Hematopoietic multipotent progenitor cell treated with erythropoietin and hydrocortisone succinate and interleukin-3 and kit ligand, for 15 days (in vitro differentiated cells): ENCODE measurements at places on chromosomes 1 and 21.

GRCh38 chr1:230204842-230205241 is 137.8 kb downstream of the GALNT2 start:
- DNase-seq, result no peak

DNA sequence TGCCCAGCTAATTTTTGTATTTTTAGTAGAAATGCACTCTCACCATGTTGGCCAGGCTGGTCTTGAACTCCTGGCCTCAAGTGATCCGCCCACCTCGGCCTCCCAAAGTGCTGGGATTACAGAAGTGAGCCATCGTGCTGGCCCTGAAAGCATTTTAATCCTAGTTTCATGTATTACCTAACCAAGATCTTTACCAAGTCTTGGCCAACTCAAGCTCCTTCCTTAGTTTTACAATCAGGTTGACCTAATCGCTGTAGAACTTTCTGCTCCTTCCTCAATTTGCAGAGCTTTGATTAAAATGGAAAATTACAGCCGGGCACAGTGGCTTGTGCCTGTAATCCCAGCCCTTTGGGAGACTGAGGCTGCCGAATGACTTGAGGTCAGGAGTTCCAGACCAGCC is 3.2 kb upstream of the TMEM63A start:
- DNase-seq, result no peak

DNA sequence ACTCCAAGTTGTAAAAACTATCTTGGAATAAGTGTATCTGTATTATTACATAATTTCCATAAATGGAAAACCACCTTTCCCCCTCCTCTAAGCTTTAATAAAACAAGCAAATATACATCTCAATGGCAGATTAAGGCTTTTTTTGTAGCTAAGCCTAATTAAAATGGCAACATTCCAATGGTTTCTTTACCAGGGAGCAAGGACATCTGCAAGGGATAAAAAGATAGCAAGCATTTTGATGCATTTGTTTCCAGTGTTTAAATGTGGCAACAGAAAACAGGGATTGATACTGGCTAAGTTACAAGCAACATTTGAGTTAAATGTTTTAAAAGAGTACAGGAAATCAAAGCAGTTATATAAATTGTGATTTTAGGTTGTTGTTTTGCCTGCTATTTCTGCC is 1012.7 kb downstream of the ADGRL2 start:
- no peak for DNase-seq

GRCh38 chr1:26364956-26365355 is 7.6 kb downstream of the ZNF683 start:
- DNase-seq, result no peak

- DNase-seq, result no peak
Observed at GRCh38 chr1:22123901-22124404, 18.9 kb downstream of the WNT4 start.

DNA sequence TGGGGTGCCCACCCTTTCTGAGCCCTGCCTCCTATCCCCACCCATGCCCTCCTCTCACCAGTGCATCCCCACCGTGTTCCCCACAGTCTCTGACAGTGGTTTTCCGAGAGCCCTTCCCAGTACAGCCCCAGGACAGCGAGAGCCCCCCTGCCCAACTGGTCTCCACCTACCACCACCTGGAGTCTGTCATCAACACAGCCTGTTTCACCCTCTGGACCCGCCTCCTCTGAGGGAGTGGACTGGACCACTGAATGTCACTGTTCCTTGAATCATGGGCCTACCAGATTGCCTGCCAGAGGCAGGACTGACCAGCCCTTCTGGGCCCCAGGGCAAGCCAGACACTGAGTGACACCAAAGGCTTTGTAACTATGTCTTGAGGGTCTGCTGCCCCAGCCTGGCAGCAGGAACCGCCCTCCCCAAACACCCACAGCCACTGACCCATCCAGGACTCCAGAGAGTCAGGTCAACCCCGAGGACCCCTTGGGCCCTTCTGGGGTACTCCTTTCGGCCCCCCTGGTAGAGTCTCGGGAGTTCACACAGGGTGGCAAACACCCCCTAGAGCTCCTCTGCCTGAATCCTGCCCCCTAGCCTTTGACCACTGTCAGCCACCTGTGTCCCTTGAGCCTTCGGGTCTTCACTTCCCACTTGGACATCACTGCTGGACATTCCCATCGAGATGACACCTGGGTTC is 3.3 kb downstream of the HYI start:
- DNase-seq, result no peak

GRCh38 chr1:19091196-19091953 is 118.7 kb downstream of the UBR4 start:
- no peak for DNase-seq
